ENCODE measurements at places on chromosomes 2 and 18.

- DNase-seq: no peak
These were observed 22.9 kb upstream of the CIDEA start for GRCh38 chr18:12231040-12231882.

- DNase-seq: no peak
These were observed 40.8 kb upstream of the CYP1B1 start for GRCh38 chr2:38116762-38117161.

- no peak for DNase-seq
These were observed 108.7 kb upstream of the SERTAD2 start for GRCh38 chr2:64762301-64762997.

- no peak for DNase-seq
These were observed 51.0 kb upstream of the BOD1L2 start for GRCh38 chr18:57095884-57096283.

DNA sequence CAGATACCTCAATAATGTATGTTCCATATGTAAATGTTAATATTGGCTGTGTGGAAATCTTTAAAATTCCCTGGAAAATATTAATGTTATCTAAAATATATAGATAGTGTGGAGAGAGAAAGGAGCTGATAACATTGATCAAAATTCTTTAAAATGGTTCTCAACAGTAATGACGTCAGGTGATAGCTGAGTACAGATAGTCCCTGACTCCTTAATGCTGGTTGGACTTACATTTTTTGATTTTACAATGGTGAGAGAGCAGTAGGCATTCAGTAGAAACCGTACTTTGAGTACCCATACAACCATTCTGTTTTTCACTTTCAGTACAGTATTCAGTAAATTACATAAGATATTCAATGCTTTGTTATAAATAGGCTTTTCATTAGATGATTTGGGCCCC lies 146.6 kb downstream of the GALNT3 start:
- DNase-seq: no peak

GRCh38 chr2:142897807-142898206 lies 20.3 kb downstream of the KYNU start:
- no peak for DNase-seq

DNA sequence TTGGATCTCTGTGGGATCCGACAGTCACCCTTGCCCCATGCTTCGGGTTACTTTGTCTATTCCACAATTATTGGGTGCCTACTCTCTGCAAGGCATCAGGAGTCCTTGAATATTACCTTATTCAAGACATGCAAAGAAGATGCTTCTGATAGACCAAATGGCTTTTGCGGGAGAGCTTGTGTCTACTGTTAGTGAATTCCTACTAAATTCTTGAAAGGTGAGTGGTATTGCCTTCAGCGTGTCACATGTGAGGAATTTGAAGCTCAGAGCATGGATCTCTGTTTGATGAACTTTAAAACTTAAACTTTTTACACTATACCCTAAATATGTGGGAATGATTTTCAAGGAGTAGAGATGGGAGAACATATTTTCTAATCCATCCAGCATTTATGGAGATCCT lies 184.4 kb downstream of the LTBP1 start:
- no peak for DNase-seq

DNA sequence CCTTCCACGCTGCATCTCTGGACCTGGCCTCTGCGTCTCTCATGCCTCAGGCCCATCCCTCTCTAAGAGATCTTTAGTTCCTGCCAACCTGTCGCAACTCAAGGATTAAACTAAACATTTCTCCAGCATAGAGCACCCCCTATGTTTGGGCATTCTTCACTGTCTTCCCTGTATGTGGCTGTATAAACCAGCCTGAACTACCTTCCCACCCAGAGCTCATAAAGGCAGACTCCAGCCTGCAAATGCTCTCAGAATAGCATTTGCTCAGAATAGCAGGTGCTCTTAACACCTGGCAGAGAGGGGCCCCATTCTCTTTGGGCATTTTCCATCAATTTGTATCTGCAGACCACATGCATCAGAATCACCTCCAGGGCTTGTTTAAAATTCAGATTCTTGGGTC lies 83.4 kb downstream of the EHD3 start:
- no peak for DNase-seq

GRCh38 chr2:181857483-181857882 lies 34.0 kb upstream of the ITPRID2 start:
- DNase-seq: no peak

DNA sequence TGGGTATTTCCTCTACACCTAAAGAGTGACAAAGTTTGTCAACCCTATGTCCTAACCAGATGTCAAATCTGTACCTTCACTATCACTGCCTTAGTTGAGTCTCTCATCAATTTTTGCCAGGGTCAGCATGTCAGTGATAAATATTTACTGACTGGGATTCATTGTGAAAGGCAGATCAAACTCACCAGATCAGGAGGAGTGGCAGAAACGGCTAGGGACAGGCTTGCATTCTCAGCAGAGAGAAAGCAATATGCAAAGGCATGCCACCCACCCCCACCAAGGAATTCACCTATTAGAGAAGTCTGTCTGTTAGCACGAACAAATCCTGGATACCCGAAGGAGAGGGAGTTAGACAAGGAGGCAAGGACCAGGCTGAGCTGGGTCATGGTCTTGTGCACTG lies 62.6 kb downstream of the PTPN2 start:
- DNase-seq: no peak

DNA sequence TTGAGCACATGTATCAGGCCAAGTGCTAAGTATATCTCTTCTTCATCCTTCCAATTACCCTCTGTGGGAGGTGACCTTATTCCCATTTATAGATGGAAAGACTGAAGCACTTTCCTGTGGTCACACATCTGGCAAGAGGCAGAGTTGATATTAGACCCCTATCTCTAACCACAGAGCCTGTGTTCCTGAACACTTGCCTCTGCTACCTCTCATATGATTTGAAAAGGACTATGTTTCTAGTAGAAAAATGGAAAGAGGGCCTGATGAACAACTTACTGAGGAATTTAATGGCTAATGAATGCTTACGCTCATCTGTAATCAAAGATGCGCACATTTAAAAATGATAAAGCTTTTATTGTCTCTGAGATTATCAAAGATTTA lies 46.2 kb upstream of the DYNC2LI1 start:
- DNase-seq: no peak

GRCh38 chr2:188378371-188378950 lies 86.8 kb downstream of the GULP1 start:
- no peak for DNase-seq

DNA sequence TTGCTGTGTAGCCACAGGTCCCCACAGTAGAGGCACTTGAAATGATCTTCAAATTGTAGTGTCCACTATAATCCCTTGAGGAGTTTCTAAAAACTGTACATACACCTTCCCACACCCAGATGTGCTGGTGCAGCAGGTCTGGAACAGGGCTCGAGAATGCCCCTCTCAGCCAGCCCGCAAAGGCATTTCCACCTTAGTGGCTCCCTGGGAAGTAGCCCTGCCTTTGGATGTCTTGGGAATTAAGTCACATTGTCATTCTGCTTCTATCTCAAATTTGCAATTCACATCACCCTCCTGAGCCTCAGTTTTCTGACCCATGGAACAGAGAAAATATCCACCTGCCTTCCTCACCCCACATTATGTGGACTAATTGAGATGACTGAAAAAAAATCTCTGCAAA lies 44.3 kb upstream of the TCF7L1 start:
- DNase-seq: no peak

GRCh38 chr2:222481941-222482340 lies 57.6 kb downstream of the SGPP2 start:
- no peak for DNase-seq

DNA sequence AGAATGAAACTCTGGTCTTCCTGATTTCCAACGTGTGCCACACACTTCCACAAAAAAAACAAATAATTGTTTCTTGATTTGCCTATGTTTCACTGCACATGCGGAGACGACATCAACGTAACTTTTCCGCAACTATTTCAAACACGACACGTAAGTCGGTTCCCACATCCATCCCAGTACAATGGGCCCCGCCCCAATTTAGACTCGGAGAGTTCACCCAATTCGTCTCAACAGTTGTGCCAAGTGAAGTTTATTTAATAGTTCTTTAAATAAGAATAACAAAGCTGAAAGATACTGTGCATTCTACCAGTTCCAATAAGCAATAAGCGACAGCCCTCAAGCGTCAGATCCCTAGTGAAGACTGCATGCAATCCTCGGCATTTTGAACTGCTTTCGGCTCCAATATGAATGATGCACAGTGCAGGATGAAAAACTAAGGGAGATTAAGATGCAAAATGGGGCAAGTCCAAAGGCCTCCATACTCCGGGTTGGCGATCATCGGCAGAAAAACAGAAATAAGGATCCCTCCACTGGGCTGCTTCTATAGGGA lies 664 bp downstream of the CCT4 start:
- peak; percentile 18 for DNase-seq

- no peak for DNase-seq
These were observed 34.3 kb upstream of the ODC1 start for GRCh38 chr2:10482460-10482859.

GRCh38 chr2:238250896-238251295 lies 11.1 kb upstream of the HES6 start:
- no peak for DNase-seq

GRCh38 chr2:217707131-217707611 lies 295.6 kb downstream of the TNS1 start:
- DNase-seq: no peak

GRCh38 chr2:219296142-219296541 lies 13.1 kb downstream of the PTPRN start:
- DNase-seq: no peak

GRCh38 chr18:56593906-56594305 lies 44.5 kb downstream of the TXNL1 start:
- no peak for DNase-seq

- DNase-seq: no peak
These were observed 20.8 kb upstream of the MAL start for GRCh38 chr2:95004711-95005110.

DNA sequence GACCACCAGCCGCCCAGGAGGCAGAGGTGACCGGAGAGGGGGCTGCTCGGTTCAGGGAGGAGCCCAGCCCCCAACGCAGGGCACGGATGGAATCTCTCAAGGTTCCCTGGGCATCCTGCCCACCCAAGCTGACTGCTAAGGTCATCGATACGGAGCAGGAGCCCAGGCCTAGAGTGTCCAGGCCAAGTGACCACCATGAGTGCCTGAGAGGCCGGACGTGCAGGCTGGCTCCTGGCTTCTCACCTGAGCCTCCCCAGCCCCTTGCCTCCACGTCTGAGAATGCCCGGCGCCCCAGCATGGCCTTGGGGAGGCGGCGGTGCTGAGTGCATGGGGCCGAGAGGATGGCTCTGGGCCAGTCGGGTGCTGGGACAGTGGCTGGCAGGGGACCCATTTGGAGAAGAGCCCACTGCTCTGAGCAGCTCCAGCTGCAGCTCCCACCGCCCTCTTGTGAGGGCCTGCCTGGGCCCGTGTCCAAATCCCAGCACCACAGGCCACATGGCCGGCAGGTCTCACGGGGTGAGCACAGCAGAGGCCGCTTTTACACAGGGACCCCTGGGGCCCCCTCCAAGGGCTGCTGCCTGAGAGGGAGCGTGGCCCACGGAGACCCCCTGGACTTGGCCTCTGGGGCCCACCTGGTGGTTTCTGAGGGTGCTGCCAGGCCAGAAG lies 102.8 kb upstream of the CTDP1 start:
- DNase-seq: peak; percentile 47

DNA sequence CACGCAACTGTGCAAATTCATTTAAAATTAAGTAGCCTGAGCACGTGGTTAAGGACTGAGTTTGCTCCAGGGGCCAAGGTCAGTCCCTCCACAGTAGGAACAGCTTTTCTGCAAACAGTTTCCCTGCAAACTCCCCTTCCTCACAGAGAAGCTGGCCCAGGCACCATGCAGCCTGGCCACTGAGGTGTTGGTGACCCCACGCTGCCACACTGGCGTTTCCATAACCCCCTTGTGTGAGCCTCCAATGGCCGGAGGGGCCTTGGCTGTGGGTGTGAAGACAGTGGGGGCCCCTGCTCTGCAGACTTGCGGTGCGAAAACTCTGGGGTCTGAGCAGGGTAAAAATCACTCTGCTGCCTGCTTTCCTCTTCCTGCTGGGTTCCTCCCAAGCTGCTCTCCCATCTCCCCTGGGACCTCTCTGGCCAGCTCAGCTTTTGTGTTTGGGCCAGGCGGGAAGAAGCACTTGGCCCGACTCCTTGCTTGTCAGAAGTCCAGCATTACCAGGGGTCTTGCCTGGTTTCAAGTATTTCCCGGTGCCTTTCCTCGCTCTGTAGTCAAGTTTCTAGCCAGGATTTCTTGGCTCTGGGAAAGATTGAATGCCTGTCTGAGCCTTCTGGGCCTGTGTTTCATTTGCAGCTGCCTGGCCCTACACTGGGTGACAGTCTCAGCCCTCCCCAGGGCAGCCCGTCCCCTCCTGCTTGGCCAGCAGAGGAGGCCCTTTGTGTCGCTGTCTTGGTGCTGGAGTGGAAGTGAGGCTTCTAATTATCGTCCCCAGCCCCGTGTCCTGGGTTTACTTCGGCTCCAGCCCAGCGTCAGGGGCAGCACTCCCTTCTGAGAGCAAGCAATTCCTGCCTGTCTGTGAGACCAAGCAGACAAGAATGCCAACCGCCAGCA lies 131.4 kb upstream of the SLC1A4 start:
- DNase-seq: peak; percentile 39

DNA sequence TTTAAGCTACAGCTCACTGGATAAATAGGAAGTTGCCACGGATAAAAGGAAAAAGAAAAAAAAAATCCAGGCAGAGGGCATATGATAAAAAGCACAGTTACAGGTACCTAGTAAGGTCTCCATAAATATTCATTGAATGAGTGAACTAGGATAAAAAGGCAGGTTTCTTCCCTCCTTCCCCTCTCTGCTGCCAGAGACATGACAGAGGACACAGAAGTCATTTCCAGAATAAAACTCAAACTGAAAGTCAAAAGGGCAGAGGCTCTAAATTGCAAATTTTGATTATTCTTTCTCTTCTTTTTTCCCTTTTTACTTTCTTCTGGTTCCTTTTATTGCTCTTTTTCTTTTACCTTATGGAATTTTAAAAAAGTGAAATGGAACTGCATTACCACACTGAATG lies 7.7 kb downstream of the CD302 start:
- no peak for DNase-seq

DNA sequence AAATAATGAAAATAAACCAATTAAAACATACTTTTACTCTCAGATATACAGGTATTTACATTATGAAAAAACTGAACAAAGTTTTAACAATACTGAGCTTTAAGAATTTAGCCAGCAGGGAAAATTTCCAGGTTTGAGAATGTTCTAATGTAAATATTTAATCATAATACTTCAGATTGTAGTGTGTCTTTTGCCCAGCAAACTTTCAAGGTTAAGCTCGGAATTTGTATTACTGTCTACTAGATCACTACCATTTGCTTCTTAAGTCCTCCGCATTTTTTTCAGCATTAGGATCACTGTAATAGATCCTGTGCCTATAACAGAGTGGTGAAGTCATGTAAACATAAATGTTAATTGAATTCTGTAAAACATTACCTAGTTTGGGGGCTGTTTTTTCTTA lies 52.7 kb downstream of the CFAP210 start:
- no peak for DNase-seq

Data from activated naive CD4-positive, alpha-beta T cell treated with anti-CD3 and anti-CD28 coated beads, Interleukin-2, amount 50 U/mL, for 72 hours (primary cell).